ENCODE measurements at places on chromosomes 6 and 20. TPM values are rescaled to one million over a fixed set of nuclear protein-coding genes. Genes with fewer than 3 reads are reported as not detected.

GRCh38 chr20:57342829-57343228, 8.2 kb upstream of the RAE1 start:
- DNase-seq, result peak; percentile 14

- DNase-seq, result peak; percentile 66
Observed at GRCh38 chr20:62861726-62862336, at the start of gene TCFL5. TCFL5 (minus strand) TSS chr20:62861822; CDS start chr20:62861670, 152 bp downstream.

DNA sequence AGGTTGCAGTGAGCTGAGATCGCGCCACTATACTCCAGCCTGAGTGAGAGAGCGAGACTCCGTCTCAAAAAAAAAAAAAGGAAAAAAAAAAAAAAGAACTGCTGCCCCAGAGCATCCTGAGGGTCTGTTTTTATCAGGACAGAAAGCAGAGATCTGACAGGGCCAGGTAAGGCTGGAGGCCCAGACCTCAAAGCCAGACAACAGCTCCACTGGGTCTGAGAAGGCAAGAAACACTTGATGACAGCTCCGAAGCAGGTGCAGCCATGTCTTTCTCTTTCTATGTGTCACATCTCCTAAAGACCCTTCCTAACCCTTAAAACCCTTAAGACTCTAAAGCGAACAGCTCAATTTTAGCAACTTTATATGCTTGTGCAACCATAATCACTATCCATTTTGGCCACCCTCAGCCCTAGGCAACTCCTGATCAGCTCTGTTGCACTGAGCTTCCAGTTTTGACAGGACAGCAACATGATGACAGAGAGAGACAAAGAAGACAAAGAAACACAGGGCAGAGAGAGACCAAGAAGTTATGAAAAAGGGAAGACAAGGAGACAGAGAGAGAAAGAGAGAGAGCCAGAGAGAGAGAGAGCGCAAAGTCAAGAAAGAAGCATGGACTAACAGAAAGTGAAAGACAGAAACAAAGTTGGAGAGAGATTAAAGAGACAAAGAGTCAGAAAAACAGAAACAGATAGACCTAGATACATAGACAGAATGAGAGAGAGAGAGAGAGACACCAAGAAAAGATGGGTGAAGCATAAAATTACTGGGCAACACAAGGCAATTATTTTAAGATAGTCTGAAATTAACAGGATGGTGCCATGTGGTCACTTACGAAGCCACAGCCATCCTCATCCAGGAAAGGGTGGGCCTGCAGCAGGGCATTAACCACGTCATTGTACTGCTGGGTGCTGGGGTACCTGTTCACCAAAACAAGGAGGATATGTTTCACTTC, 39.2 kb downstream of the SAMD3 start:
- DNase-seq, result no peak

DNA sequence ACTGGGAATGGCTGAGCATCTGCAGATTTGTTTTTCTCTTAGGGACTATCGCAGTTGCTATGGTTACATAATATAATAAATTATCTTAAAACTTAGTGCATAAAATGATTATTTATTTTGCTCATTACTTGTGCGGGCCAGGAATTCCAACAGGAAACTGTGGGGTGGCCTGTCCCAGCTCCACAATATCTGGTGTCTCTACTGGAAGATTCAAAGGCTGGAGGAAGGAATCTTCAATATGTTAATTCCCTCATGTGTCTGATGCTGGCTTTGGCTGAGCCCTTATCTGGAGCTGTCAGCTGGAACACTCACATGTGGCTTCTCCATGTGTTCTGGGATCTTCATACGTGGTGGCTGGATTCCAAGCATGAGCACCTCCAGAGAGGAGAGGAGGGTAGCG, 23.9 kb upstream of the B3GAT2 start:
- no peak for DNase-seq

DNA sequence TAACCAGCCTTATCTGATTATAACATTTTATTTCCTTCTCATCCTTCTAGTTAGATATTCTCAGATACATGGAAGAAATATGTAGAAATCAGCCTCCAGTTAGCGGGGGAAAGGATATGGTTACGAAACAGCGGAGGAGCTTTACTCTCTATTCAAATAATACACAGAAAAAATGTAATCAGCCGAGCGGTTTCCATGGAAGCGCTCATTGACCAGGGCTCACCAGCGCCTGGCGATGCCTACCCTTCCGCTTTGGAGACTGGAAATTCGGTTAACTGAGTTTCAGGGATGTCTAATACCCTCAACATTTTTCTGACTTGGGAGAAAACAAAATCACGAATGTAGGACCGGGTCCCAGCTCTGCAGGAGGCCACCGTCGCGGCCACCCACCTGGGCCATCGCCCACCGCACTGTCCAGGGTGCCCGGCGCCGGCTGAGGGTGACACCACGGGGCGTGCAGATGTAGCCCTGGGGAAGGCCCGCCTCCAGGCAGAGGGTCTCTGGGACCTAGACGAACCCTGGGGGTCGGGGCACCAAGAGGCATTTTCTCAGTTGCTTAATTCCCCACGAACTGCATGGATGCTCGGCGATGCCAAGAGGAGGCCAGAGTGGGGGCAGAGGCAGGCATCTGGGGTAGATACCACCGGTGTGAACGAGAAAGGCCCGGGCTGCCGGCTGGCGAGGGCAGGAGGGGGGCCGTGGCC, 1.7 kb downstream of the PRR18 start:
- DNase-seq, result no peak

The C2 gene
- 0.47 TPM for total RNA-seq

The C6orf58 gene
- total RNA-seq, result not detected

The SASH1 gene
- total RNA-seq, result 8.8 TPM

All from SJSA1 (cell line).